Effector memory CD4-positive, alpha-beta T cell (primary cell): ENCODE measurements at places on chromosomes 3 and 15.

DNA sequence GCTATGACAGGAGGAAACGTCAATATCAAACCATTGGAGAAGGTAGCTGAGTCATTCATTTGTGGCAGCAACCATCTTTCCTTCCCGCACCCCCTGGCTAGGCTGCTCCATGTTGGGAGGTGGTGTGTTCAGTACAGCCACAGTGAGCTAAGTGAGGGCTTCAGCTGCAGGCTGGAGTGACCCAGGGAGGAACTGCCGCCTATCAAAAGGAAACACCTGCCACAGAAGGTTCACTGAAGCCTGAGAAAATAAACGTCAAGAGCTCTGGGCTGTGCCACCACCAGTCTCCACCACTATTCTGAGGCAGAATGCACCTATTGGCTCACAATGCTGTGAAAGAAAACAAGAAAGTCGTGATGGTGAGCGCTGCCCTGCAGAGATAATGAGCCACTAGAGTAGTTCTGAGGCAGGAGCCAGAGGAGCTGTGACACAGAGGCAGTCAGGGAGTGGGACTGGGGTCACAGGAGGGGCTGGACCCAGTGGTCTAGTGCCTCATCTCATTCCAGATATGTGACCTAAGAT lies 34.8 kb upstream of the CD47 start:
- no peaks in the 10 kb centered on the region for H3K36me3 ChIP-seq
- peak; percentile 41 for DNase-seq
- no peaks in the 10 kb centered on the region for H3K27me3 ChIP-seq
- H3K27ac ChIP-seq, result peak overlapping the region; percentile 95

GRCh38 chr3:153099131-153099530 lies 62.9 kb upstream of the RAP2B start:
- no peak for DNase-seq
- H3K27ac ChIP-seq, result no peak overlapping the region
- no peaks in the 10 kb centered on the region for H3K36me3 ChIP-seq
- no peaks in the 10 kb centered on the region for H3K27me3 ChIP-seq

- peak overlapping the region; percentile 49 for H3K4me3 ChIP-seq
- H3K27ac ChIP-seq, result no peak overlapping the region
- peak; percentile 67 for DNase-seq
Measured at GRCh38 chr15:45429941-45430792, 51.8 kb upstream of the GATM start.

DNA sequence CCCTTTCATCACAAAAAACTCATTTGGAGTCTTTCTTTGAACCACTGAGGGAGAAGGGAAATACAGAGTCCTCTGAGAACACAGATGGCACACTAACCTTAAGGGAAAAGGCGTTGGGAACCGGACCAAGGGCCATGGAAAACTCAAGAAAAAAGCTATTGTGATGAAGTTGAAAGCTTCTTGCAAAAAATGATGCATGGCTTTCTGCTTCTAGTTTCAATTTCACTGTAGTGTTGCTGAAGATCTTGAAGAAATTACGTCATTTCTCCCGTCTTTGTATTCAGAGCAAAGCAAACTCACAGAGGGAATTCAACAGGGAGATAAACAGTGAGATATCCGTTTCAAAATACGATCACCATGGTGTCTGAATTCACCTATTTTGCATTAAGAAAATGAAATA lies 642.3 kb upstream of the ADAMTS9 start:
- DNase-seq, result no peak
- no peaks in the 10 kb centered on the region for H3K36me3 ChIP-seq
- H3K27ac ChIP-seq, result no peak overlapping the region
- no peaks in the 10 kb centered on the region for H3K27me3 ChIP-seq
- H3K4me1 ChIP-seq, result no peaks in the 10 kb centered on the region

DNA sequence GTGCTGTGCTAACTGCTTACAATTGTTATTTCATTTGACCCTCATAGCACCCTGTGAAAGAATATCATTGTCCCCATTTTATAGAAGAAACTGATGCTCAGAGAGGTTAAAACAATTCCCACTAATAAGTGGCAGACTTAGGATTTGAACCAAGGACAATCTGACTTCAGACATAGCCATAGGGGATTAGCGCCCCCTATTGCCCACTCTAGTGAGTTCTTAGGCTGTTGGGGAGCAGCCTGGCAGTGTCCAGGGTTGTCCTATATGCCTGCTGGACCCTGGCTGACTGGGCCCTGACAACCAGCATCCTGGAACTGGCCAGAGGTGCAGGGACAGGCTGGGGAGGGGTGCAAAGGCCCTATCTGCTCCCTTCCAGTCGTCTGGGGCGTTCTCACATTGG lies 15.4 kb downstream of the DPH3 start:
- no peaks in the 10 kb centered on the region for H3K27me3 ChIP-seq
- H3K27ac ChIP-seq, result no peak overlapping the region
- no peaks in the 10 kb centered on the region for H3K36me3 ChIP-seq

- H3K36me3 ChIP-seq, result no peaks in the 10 kb centered on the region
- peak overlapping the region; percentile 26 for H3K4me3 ChIP-seq
- no peaks in the 10 kb centered on the region for H3K27me3 ChIP-seq
- peak overlapping the region; percentile 64 for H3K27ac ChIP-seq
- H3K4me1 ChIP-seq, result peaks cover 53% of the 10 kb centered on the region
- DNase-seq, result no peak
Measured at GRCh38 chr15:55282284-55282833, 7.3 kb downstream of the RAB27A start.

GRCh38 chr15:42034628-42035434 lies 14.0 kb upstream of the PLA2G4E start:
- H3K36me3 ChIP-seq, result no peaks in the 10 kb centered on the region
- DNase-seq, result no peak
- H3K4me1 ChIP-seq, result no peaks in the 10 kb centered on the region
- H3K27me3 ChIP-seq, result no peaks in the 10 kb centered on the region
- H3K4me3 ChIP-seq, result no peak overlapping the region

DNA sequence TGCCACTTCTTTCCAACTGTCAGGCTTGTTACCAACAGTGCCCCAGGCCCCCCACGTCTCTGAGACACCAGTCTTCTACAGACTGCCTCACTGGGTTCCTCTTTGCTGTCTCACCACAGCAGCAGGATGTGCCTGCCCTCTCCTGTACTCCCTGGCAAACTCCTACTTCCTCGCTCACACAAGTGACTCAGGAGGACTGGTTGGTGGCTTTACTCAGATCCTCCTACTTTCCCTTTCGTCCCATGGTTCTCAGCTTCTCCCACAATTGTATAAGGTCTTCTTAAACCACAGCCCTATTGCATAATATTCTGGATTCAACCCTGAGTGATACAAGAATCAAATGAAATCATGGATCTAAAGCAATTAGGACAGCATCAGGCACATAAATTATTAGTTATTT lies 246.6 kb upstream of the PROK2 start:
- no peaks in the 10 kb centered on the region for H3K4me1 ChIP-seq
- no peaks in the 10 kb centered on the region for H3K36me3 ChIP-seq

GRCh38 chr15:101070502-101071273 lies 151.5 kb downstream of the LRRK1 start:
- H3K4me1 ChIP-seq, result no peaks in the 10 kb centered on the region
- no peak overlapping the region for H3K4me3 ChIP-seq
- H3K27ac ChIP-seq, result no peak overlapping the region
- no peaks in the 10 kb centered on the region for H3K27me3 ChIP-seq
- no peak for DNase-seq

DNA sequence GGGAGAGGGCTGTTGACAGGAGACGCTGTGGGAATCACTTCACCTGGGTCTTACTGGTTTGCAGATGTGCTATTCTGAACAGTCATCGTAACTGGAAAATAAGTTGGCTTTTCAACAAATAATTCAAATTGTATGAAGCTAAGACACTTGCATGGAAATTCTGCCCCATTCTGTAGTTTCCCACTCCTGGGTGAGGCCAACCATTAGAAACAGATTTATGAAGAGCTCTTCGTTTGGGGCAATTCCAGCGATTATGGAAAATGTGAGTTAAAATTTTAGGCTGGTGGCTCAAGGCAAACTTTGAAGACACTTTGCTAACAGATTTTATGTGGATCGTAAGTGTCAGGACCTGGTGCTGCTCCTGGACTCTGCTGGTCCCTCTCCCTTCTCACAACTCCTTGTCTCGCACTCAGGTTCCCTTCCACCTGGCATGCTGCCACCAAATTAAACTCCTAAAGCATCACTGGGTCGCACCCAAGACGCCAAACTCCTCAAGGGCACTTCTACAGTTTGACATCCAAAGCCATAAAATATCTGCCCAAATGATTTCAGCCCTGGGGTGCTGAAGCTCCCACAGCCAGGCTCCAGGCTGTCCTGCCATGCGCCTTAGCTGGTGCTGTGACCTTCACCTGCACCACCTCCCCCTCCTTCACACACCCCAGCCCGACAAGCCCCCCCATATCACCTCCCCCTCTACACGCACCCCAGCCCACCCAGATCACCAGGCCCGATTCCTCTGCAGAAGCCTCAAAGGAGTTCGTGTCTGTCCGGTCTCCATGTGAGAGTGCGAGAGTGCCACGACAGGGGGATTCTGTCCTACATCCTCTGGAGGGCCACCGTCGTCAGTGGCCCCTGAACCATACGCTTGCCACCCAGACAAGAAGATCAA lies 138.4 kb downstream of the NSMCE3 start:
- H3K27me3 ChIP-seq, result no peaks in the 10 kb centered on the region
- no peaks in the 10 kb centered on the region for H3K36me3 ChIP-seq
- H3K27ac ChIP-seq, result no peak overlapping the region
- no peaks in the 10 kb centered on the region for H3K4me1 ChIP-seq
- H3K4me3 ChIP-seq, result no peak overlapping the region

- peak overlapping the region; percentile 98 for H3K4me3 ChIP-seq
- H3K27ac ChIP-seq, result peak overlapping the region; percentile 88
- peaks cover 5% of the 10 kb centered on the region for H3K36me3 ChIP-seq
- H3K27me3 ChIP-seq, result no peaks in the 10 kb centered on the region
Measured at GRCh38 chr3:18444595-18445400, 19.7 kb upstream of the SATB1 start.

DNA sequence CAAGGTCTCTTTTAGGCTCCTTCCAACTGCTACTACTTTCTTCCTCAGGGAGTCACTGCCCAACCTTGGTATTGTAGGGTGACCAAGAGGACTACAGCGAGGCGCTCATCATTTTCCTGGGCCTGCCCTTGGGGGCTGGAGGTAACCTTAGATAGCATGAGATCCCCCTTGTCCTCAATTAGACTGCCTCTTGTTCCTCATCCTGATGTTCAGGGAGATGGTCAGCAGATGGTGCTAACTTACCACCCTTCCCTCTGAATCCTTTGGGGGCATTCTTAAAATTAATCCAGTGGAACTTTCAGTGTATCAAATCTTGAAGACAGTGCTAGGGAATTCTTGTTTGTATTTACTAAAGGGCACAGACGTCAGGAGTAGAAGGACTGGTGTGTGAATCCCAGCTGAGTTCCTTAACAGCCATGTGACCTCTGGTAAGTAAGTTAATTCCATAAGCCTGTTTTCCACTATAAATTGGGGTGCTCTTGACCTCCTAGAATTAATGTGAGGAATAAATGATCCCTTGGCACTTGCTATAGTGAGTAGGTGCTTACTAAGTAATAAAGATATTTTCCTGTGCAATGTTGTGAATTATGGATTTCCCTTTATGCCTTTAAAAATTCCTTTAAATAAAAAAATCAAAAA lies 4.1 kb upstream of the CLPX start:
- H3K36me3 ChIP-seq, result no peaks in the 10 kb centered on the region
- no peak overlapping the region for H3K4me3 ChIP-seq
- no peaks in the 10 kb centered on the region for H3K27me3 ChIP-seq
- no peaks in the 10 kb centered on the region for H3K4me1 ChIP-seq
- no peak for DNase-seq

- no peak overlapping the region for H3K27ac ChIP-seq
- no peak for DNase-seq
- H3K27me3 ChIP-seq, result no peaks in the 10 kb centered on the region
- H3K4me3 ChIP-seq, result no peak overlapping the region
- H3K36me3 ChIP-seq, result no peaks in the 10 kb centered on the region
- H3K4me1 ChIP-seq, result no peaks in the 10 kb centered on the region
Measured at GRCh38 chr3:77586216-77586615, 546.3 kb downstream of the ROBO2 start.

DNA sequence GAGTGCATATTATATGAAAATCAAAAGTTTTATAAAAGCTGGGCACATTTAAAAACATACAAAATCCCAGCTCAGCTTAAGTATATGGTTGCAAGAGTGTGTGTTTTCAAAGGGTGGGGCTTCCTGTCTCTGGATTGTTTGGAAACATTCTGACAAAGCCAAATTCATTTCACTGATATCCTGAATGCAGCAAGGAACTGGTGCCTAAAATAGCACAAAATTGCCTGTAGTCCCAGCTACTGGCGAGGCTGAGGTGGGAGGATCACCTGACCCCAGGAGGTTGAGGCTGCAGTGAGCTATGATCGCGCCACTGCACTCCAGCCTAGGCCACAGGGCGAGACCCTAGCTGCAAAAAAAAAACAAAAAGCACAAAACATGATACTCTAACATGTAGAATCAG lies 13.0 kb upstream of the TJP1 start:
- H3K4me3 ChIP-seq, result no peak overlapping the region
- H3K36me3 ChIP-seq, result no peaks in the 10 kb centered on the region
- no peak for DNase-seq
- H3K4me1 ChIP-seq, result no peaks in the 10 kb centered on the region

DNA sequence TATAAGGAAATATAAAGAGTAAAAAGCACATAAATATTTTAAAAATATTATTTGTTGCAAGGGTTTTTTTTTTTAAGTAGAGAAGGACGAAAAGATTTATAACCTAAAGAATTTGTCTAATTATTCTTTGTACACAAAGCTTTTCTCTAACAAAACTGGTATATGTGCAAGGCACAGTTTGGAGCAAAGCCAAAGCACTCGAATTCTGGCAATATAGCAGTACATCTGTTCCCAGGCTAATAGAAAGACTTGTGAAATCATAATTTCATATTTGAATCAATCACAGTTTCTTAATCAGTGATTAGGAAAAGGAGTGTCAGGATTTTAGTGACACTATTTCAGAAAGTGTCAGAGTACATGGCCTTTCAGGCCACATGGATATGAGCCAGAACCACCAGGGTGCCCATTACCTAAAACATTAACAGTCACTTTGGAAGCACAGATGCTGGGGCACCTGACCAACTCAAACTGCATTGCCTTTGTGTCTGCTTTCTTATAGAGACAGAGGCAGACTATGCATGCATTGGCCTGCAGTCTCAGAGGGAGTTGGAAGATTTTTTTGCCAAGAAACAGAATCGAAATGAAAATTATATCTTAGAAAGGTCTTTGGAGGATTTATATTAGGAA lies 651.8 kb upstream of the SGO1 start:
- H3K4me3 ChIP-seq, result no peak overlapping the region
- no peak for DNase-seq
- H3K4me1 ChIP-seq, result no peaks in the 10 kb centered on the region
- no peak overlapping the region for H3K27ac ChIP-seq

DNA sequence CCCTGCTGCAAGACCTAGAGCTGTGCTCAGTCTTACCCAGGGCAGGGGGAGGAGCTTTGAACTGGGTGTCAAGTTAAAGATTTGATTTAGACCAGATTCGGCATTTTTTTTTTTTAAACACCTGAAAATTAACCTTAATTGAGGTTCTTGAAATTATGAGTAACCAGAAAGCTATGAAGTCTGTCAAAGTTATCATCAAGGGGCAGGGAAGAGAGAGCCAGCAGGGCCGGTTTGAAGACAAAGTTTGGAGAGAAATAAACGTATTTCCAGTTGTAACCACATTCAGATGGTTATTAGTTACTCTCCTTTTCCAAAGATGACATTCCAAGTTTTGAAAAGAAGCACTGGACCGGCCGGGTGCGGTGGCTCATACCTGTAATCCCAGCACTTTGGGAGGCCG lies 12.0 kb downstream of the TMEM266 start:
- no peak overlapping the region for H3K27ac ChIP-seq
- H3K36me3 ChIP-seq, result no peaks in the 10 kb centered on the region
- no peaks in the 10 kb centered on the region for H3K27me3 ChIP-seq
- DNase-seq, result no peak
- no peak overlapping the region for H3K4me3 ChIP-seq
